ENCODE measurements at places on chromosomes 12 and 14.
A peak's percentile ranks its signal among the peaks of the same experiment; 100 is the strongest.

- DNase-seq, result no peak
Measured at GRCh38 chr12:71282020-71282419, 124.2 kb upstream of the TSPAN8 start.

GRCh38 chr12:49017891-49018260, 700 bp downstream of the PRKAG1 start:
- DNase-seq, result no peak

GRCh38 chr12:84813780-84814663, 98.6 kb downstream of the SLC6A15 start:
- DNase-seq, result no peak

DNA sequence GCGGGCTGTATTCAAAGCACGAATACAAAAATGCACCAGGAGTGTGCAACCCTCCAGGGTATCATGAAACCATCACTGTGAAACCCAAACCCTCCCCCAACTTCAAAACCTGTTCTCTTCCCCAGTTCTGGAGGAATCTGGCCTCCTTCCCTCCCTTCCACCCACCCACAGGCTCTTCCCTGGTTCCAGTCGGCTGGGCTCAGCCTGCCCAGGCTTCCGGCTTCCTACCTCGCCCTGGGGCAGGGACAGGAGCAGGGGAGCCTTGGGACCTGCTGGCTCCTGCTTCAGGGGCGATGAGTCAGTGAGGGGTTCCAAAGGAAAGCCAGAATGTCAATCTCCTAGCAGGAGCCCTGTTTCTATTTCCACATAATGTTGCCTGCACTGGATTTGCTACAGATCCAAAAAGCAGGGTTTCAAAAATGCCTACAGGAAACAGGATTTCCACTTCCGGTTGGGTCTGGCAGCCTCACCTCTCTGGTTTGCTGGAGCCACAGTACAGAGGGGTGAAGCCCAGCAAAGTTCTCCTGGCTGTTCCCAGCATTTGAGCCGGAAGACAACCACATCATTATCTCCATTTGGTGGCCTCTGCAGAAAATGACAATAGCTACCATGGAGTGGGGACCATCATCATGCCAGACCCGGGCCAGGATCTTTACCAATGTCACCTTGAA, 278.3 kb downstream of the DPF3 start:
- DNase-seq, result no peak

GRCh38 chr12:114612062-114612461, 71.9 kb downstream of the TBX3 start:
- no peak for DNase-seq

GRCh38 chr12:23576372-23576771, 373.1 kb downstream of the SOX5 start:
- no peak for DNase-seq

- DNase-seq, result no peak
Measured at GRCh38 chr14:84806622-84807021, 723.3 kb upstream of the FLRT2 start.

GRCh38 chr12:6965026-6965661, 5.3 kb downstream of the PHB2 start:
- DNase-seq, result peak; percentile 55

DNA sequence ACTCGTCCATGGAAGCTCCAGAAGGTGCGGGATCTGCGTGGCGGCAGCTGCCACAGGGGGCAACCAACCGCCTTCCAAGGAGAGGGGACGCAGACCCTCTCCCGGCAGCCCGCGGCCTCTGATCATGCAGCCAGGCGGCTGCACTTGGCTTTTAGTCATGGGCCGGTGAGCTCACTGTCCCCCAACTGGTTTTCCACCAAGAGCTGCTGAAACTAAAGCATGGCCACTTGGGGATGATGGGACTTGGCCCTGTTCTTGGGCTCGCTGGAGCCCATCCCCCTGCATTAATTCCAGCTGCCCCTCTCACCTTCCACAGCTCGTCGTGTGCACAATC, 39.1 kb downstream of the CCDC85C start:
- no peak for DNase-seq

- DNase-seq, result no peak
Measured at GRCh38 chr14:72567226-72567625, 326.7 kb downstream of the DPF3 start.

DNA sequence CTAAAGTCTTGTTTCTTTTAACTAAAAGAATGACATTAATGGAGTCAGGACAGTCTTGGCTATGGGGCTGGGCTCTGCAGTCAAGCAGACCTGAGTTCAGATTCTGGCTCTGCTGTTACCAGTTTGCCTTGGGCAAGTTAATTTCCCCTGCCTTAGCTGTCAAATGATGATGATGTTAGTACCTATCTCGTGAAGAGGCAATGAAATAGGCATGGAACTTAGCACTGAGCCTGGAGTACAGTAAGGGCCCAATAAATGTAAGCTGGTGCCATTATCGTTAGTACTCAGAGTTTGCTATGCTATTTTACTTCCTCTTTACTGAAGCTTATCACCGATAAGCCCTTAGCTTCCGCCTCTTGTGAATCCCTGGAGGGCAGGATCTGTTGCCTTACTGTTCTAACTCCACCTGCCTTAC, 8.5 kb downstream of the FBXW8 start:
- DNase-seq, result no peak

DNA sequence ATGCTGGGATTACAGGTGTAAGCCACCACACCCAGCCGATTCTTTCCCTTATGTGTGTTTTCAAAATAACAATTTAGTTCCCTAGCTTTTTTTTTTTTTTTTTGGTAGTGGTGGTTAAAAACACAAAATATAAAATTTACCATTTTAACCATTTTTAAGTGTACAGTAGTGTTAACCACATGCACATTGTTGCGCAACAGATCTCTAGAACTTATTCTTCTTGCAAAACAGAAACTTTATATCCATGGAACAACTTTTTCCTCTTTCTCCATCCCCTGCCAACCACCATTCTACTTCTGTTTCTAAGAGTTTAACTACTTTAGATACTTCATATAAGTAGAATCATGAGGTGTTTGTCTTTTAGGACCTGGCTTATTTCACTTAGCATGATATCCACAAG, 1.1 kb upstream of the NDUFA12 start:
- DNase-seq, result no peak

DNA sequence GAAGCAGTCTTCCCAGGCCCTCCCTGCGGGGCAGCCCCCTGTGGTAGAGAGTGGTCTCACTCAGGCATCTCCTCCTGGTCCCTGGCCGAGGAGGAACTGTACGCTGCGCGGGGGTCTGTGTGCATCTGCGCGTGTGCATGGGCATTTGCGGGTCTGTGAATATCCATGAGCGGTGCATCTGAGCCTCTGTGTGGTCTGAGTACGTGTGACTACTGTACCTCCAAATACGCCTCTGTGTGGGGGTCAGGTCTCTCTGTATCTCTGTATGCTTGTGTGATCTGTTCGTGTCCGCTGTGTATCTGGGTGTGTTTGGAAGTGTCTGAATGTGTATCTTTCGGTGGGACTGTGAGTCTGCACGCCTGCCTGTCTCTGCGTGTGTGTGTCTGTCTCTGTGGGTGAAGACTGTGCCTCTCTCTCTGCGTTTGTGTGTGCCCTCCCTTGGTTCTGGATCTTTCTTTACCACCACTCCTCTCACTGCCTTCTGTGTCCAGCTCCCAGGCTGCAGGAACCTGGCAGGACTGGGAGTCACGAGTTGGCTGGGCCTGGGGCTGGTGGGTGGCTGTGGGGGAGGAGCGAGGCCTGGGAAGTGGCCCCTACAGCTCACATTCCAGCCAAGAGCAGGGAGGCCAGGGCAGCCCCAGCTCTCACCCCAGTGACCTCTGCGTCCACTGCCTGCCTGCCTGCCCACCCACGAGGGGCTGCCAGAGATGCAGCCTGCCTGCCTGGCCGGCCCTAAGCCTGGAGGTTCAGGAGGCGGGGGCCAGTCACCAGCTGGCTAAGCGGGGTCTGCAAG, 1.1 kb upstream of the PGF start:
- DNase-seq, result no peak

DNA sequence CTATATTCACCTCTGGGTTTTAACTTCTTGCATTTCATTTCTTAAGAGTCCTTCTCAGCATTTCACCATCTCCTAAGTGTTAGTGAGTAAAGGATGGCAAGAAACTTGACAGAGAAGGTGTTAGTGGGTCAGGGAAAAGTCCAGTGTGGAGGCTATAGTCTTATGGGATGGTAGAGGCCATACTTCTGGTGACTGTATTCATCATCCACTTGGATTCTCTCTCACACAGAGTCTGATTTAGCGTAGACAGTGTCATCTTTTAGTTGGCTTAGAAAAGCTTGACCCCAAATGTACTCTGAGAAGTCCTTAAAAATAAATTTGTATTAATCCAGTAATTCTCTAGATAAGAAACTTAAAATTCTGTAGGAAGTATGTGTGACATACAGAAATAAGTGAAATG, 232.4 kb upstream of the FBXO33 start:
- no peak for DNase-seq

GRCh38 chr14:20197459-20197858, 6.8 kb downstream of the OR11G2 start:
- DNase-seq, result no peak

- no peak for DNase-seq
Measured at GRCh38 chr14:104805326-104805678, 4.4 kb downstream of the ZBTB42 start.

GRCh38 chr12:7210642-7211151, 21.2 kb downstream of the PEX5 start:
- no peak for DNase-seq

DNA sequence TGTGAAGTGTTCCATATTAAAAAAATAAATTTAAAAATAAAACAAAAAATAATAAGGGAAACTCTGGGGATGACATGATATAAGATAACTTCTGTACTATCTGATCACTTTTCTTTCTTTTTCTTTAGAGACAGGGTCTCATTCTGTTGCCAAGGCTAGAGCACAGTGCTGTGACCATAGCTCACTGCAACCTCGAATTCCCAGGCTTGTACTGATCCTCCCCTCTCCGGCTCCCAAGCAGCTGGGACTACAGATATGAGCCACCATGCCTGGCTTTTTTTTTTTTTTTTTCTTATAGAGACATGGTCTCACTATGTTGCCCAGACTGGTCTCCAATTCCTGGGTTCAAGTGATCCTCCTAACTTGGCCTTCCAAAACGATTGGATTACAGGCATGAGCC, 10.4 kb upstream of the MIPOL1 start:
- DNase-seq, result no peak

GRCh38 chr14:57498659-57499058, 5.0 kb upstream of the CCDC198 start:
- DNase-seq, result no peak

DNA sequence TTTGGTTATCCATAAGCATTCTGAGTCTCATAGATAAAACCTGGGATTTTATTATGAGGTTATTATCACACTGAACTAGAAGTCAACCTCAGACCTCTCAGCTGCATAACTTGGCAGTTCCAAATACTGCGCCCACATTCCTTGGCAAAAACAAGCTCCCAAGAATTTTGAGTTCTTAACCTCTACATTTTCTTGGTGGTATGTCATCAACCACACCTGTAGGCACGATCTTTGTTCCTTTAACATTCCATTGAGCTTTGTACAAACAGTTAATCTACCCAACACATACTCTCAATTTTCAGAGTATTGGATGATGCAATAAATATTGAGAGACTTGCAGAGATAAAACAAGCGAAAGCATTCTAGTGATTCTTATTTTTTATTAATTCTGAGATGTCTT, 371.8 kb upstream of the PRICKLE1 start:
- DNase-seq, result no peak

GRCh38 chr14:33676135-33676566, 274.7 kb downstream of the EGLN3 start:
- DNase-seq, result peak; percentile 47

DNA sequence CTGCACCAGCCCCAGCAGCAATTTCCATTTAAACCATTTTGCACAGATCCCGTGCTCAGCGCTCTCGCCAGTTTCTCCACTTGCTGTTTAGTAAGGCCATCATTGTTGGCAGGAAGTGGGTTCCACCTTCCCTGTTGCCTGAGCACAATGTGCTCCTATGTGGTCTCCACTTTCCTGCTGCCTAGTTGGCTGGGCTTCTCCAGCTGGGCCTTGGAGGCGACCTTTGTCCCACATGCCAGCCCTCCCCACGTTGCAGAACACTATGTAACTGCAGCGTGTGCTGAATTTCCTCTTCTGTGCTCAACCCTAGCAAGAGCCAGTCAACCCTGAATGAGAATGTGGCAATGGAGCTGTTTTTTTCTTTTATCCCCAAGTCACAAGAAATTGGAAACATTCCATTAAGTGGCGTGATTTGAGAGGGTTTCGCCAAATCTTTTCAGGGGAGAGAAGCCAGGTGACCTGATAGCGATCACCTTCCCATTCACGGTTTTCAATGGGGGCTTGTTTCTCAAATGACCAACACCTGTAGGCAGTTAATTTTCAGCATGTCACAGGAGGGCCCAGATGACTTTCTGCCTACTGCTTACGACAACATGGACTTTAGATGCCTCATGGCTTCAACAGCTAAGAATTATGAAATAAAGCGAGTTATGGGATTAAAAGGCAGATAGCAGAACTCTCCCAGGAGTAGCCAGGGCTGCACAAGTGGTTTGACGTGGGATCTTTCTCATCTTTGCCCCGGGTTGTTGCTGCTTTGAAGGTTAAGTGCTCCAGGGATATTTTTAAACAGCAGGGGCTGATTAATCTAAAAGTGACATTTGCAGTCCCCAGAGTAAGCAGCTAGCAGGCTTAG, at the start of gene ACACB:
ACACB (plus strand) TSS at position 830 of the 853 bp plus-strand sequence. CDS start 22,819 bp downstream, outside the sequence.
- DNase-seq, result no peak

DNA sequence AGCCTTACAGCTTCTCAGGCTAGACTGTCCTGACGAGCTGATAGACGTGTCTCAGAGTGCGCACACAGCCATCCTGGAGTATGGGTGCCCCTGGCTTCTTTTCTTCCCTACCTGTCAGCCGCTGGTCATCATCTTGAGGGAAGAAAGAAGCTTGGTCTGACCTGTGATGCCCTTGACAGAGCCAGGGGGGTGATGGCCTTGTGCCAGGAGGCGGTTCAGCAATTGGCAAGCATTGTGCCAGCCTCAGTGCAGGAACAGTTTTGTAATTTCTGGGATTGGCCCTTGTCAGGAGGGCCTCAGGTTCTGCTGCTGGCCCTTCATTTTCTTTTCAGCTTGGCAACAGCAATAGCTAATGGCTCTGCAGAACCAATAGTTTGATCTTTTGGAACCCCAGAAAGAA, 80.1 kb downstream of the ADCK1 start:
- DNase-seq, result no peak

GRCh38 chr12:47274760-47275159, 195.0 kb upstream of the AMIGO2 start:
- no peak for DNase-seq

DNA sequence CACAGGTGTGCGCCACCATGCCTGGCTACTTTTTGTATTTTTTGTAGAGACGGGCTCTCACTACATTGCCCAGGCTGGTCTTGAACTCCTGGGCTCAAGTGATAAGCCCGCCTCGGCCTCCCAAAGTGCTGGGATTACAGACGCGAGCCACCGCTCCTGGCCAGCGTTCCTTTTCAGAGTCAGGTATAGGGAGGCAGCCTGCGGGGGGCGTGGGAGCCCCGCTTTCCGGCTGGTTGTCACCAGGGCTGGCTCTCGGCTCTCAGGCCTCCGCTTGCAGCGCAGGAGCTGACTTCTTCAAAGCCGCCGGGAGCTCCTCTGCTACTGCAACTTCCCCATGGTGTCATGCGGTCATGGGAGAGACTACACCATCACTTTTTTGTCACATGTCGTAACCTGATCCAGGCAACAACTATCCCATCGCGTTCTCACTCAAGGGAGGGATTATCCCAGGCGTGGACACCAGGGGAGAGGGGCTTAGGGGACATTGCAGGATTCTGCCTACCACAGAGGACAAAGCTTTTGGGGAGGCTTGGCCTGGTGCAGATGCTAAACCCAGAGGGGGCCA, 129.4 kb downstream of the SCARB1 start:
- no peak for DNase-seq
